ENCODE measurements at places on chromosomes 4 and X.

DNA sequence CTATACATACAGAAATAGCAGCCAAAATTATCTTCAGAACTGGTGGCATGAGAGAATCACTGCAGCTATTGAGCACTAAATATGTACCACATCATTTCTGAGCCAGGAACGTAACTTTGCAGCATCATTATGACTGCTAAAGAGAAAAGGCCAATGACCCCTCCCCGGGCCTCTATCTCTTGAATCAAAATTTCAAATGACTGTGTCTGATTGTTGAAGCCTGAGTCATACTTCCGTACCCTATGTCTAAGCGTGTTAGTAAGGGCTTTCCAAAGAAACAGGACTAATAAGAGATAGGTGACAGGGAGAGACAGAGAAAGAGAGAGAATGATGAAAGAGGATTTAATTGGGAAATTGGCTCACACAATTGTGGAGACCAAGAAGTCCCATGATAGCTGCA, 445.5 kb upstream of the SPANXN1 start:
- peak; percentile 2 for DNase-seq

- DNase-seq: no peak
Observed at GRCh38 chr4:161585011-161585410, 578.8 kb downstream of the FSTL5 start.

GRCh38 chr4:144575181-144575580, 70.8 kb upstream of the HHIP start:
- DNase-seq: peak; percentile 44

DNA sequence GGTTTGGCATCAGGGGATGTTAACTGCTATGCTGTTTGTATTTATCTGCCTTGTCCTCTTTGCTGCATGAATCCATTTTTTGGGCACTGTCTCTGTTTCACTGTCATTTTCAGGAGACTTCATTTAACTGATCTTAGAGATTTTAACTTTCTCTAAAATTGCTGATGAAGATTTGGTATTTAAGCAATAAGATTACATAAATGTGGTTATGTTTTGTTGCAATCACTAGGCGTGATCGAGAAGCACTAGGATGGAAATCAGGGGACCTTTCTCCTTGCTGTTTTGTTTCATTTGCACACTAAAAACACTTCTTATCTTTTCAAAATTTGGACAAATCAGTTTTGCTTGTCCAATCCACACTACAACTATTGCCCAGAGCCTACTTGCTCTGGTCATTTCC, 15.4 kb downstream of the CXCL2 start:
- DNase-seq: no peak

- DNase-seq: no peak
Observed at GRCh38 chr4:7959078-7959477, 19.4 kb upstream of the AFAP1 start.

- peak; percentile 70 for DNase-seq
Observed at GRCh38 chr4:173273941-173274340, 60.2 kb downstream of the HMGB2 start.

DNA sequence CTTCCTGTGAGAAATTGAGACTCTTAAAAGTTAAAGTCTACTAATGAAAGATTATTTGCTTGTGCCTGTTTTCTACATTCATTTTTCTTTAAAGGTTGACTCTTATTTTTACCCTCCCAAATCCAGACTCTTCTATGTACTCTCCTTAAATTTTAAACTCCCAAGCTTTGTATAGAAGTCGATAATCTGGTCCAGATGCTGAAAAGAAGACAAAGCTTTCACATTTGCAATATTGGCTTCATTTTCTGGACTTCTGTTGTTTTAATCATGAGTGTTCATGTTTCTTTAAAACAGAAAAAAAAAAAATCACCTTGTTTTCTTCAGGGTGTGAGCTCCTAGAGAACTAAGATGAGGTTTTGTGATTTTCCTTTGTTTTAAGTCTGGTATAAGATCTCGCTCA, 53.2 kb upstream of the TBC1D14 start:
- no peak for DNase-seq

DNA sequence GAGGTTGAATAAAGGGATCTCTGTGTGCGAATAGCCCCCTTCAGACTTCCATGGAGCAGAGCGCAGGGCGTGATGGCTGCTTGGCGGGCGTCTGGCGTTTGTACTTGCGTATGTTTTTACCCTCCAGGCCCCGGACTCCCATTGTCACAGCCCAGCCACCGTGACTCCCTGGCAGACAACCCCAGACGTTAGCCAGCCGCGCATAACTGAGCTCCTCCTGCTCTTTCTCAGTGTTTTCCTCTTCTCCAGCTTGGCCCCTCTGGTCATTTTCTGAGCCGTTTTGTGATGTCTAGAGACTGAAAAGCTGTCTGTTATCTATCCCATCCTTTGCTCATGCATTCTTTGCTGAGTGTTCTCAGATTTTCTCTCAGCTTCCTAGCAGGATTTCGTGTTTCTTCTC, 54.3 kb downstream of the IGFBP7 start:
- DNase-seq: no peak

GRCh38 chr4:120524237-120524636, 398.3 kb downstream of the PRDM5 start:
- DNase-seq: no peak

DNA sequence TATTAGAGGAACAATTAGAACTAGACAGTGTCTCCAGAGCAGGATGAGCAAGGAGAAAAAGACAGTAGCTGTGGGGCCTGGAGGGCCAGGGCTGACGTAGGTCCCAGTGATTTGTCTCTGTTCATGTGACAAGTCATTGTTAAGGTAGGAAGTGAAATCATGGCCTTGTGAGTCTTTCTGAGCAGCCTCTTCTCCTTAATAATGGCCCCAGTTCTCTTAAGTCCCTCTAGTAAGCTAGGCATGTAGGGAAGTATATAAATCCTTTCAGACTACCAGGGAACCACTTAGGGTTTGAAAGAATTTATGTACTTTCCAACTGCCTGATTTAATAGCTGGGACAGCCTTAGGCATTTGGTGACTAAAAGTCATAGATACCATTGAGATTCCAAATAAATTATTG, 133.0 kb downstream of the KLHL8 start:
- no peak for DNase-seq

DNA sequence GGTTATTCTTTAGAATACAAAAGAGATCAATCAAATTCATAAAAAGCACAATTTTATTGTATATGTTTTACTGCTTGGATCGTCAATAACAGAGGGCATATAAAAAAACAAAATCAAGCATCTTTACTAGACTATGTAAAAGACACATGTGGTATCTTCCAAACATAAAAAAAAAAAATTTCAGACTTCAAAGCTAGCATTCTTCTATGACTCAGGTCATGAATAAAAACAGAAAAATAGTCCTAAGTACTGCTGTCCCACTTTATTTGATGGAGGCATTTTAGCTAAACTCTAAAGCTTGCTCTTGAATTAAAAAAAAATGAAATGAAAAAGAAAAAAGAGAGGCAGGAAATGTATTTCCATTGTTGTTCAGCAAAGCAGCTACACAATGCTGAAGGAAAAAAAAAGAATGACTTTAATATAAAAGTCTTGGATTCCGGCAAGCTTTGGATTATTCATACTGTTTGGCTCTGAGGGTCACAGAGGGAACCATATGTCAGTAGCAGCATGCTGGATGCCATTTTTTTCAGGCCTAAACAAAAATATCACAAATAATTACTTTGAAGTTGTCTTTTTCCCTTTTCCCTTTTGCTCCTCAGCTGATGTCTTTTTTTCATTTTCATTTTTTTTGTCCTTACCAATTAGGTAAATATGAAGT, 249.1 kb upstream of the DIAPH2 start:
- peak; percentile 54 for DNase-seq

DNA sequence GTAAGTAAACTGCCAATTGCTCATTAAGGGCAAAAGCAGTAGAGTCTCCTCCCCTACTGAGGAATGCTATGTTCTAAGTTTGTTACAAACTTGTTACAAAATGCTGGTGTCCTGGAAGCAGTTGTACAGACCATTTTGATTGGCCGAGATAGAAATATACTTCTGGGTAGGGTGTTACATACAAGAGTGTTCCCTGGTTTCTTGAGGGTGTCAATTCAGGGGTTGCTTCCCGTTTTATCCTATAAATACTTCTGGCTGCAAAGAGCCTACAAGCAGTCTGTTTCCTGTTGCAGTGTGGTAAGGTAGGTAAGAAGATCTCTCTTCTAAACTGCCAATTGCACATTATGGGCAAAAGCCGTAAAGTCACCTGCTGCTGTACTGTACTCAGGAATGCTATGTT, 5.7 kb downstream of the TRPC5OS start:
- no peak for DNase-seq

GRCh38 chr4:106090826-106091225, 195.6 kb downstream of the NPNT start:
- DNase-seq: no peak

DNA sequence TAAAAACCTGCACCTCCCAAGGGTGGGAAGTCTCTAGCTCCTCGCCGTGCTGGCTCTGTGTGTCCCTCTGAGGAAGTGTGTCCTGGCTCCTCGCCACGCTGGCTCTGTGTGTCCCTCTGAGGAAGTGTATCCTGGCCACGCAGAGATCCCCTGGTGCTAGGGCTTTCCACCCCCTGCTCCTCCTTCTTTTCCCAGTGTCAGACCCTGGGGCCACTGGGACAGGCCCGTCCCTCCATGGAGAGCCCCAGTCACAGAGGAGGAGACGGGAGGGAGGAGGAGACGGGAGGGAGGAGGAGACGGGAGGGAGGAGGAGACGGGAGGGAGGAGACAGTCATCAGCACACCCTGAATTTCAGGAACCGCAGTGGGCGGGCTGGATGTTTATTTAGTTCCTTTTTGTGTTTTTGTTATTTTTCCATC, 53.8 kb upstream of the HGFAC start:
- peak; percentile 22 for DNase-seq

DNA sequence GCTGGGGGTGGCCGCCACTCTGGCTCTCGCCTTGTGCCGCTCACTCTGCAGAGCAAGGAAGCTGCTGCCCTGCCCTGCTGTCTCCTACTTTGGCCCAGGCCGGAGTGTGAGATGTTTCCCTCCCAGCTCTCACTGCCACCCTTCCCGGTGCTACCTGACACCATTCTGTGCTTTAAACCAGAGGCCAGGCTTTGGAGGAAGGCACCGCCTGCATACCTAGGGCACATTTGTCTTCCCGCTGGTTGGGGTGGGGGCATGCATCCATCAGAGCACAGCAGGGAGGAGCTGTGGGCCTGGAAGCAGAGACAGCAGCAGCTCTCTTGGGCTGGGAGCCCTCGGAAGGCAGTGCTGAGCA, 96.9 kb upstream of the PSAPL1 start:
- DNase-seq: no peak

DNA sequence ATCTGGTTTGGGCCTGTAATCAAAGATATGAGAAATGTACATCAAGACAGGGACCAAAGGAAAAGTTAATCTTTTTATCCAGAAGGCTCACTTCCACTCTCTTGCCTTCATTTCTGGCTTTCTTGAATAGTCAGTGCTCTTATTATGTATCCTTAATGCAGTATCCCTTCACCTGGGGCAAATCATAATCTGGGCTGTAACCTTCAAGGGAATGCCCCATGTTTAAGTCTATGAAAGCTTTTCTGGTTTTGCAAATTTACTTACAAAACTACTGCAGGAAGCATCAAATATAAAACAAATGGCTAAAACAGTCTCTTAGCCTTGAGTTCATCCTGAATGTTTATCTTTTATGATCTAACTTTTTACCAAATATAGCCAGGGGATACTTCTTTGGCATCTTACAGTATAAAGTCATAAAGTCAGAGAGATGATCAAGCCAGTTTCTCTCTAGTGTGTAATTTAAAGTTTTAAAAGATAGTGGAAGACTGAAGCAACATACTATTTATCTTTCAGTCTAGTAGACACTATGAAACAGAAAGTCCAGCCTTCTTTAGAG, 1214.8 kb downstream of the STIM2 start:
- DNase-seq: no peak

GRCh38 chr4:151540728-151541388, 131.9 kb downstream of the FHIP1A start:
- DNase-seq: peak; percentile 98

DNA sequence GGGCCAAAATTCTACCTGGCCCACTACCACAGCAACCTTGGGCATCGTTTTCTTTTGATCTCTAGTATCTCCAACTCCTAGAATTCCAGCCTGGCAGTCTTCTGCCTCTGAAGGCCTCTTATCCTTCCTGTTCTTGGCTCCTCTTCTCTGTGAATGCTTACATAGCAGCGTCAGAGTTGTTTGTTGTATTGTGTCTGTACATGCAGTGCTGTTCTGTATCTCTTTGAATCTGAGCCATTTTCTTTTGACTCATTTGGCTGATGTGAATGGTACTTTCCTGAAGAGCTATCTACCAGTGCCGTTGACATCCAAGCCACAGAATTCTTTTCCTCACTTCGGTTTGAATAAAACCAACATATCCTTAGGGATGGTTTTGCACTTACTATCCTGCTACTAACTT, 79.2 kb downstream of the TMEM164 start:
- peak; percentile 97 for DNase-seq

All from fibroblast of mammary gland (primary cell).